CD4-positive, alpha-beta T cell (primary cell): ENCODE measurements at places on chromosomes 11 and 22.
A peak's percentile ranks its signal among the peaks of the same experiment; 100 is the strongest.

- H3K27ac ChIP-seq, result no peak overlapping the region
- H3K27me3 ChIP-seq, result peaks cover 12% of the 10 kb centered on the region
- DNase-seq, result no peak
- H3K4me1 ChIP-seq, result peaks cover 2% of the 10 kb centered on the region
- no peaks in the 10 kb centered on the region for H3K36me3 ChIP-seq
- no peak overlapping the region for H3K4me3 ChIP-seq
These were observed 13.6 kb downstream of the CCKBR start for GRCh38 chr11:6273188-6273587.

GRCh38 chr22:19082101-19082500 is 40.1 kb downstream of the DGCR2 start:
- no peak overlapping the region for H3K27ac ChIP-seq
- DNase-seq, result no peak
- no peak overlapping the region for H3K4me3 ChIP-seq

- no peak for DNase-seq
- no peak overlapping the region for H3K27ac ChIP-seq
- H3K4me1 ChIP-seq, result peaks cover 10% of the 10 kb centered on the region
- H3K27me3 ChIP-seq, result no peaks in the 10 kb centered on the region
These were observed 80.8 kb downstream of the ALX4 start for GRCh38 chr11:44229098-44229497.

DNA sequence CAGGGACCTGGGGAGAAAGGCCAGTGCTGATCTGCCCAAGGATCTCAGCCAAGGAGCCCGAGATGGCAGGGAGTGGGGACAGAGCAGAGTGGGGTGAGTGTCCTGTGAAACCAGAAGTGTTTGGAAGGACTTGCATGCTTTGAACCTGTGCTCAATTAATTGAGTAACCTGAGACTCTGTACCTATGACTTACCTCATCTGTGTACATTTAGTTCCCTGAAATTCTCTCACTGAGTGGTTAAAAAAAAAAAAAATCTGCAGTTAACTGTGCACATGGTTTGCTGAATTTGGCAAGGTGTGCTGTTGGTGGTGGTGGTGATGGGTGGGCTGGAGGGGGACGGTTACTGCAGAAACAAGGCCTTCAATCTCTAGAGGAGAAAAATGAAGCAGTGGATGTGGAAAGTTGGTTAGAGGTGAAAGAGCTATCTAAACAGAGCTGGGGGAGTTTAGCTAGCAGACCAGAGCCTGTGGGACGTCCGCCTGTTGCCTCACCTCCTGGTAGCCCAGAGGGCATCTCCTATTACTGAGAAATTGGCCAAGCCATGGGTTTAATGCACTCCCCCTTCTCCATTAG is 8.3 kb upstream of the SORL1-AS1 start:
- DNase-seq, result no peak
- H3K27me3 ChIP-seq, result no peaks in the 10 kb centered on the region

- DNase-seq, result no peak
- H3K4me1 ChIP-seq, result peaks cover 12% of the 10 kb centered on the region
- no peak overlapping the region for H3K4me3 ChIP-seq
- peaks cover 19% of the 10 kb centered on the region for H3K27me3 ChIP-seq
- no peak overlapping the region for H3K27ac ChIP-seq
These were observed 67.9 kb upstream of the GRAMD1B start for GRCh38 chr11:123362186-123362585.

DNA sequence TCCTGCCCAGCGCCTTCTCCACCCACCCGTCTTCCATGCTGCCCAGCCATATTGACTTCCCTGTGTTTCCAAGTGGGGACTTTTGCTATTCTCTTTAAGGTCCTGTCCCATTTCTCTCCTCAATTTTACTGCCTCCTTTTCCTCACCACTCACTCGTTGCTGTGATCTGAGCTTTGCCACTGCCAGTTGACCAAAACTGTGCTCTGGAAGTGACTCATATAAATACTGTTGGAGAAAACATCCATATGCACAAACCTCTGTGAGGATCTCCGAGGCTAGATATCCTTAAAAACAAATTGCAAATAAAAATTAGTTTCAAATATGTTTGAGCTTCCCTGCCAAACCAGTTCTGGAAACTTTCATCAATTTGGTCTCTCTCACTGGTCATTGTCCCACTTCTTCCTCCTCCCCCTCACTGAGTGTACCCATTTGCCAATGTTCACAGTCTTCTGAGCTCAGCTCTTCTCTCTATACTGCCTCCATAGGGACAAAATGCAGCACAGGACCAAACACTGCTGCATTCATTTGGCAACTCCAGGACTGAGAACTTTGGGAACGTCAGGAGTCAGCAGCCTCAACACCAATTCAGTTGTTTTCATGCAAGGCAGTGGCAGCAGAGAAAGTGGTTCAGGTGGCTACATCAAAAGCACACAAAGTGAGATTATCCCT is 34.0 kb upstream of the MMP13 start:
- H3K27ac ChIP-seq, result no peak overlapping the region
- no peaks in the 10 kb centered on the region for H3K27me3 ChIP-seq
- no peaks in the 10 kb centered on the region for H3K4me1 ChIP-seq
- no peak for DNase-seq
- H3K4me3 ChIP-seq, result no peak overlapping the region

DNA sequence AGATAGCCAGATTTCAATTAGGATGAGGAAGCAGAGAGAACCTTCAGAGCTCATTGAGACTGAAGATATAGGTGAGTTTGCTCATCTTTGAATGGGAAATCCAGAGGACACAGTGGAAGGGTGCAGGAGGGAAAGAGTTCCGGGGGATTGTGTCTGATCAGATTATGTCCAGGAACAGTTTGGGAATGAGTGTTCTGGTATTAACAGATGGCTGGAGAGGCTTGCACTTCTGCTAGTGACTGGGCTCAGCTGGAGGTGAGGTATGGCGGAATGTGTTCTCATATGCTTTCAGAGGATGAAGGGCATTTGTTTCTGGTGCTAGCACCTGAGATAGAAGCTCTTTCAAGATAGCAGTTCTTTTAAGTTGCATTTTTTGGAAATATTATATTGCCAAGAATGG is 27.6 kb downstream of the ALKBH3 start:
- H3K4me1 ChIP-seq, result no peaks in the 10 kb centered on the region
- H3K27me3 ChIP-seq, result no peaks in the 10 kb centered on the region
- no peak overlapping the region for H3K4me3 ChIP-seq
- DNase-seq, result no peak
- H3K36me3 ChIP-seq, result peaks cover 51% of the 10 kb centered on the region
- H3K27ac ChIP-seq, result no peak overlapping the region

- H3K4me3 ChIP-seq, result no peak overlapping the region
- peak overlapping the region; percentile 98 for H3K27ac ChIP-seq
- no peak for DNase-seq
- H3K27me3 ChIP-seq, result peaks cover 18% of the 10 kb centered on the region
These were observed 3.7 kb upstream of the PGGHG start for GRCh38 chr11:285021-285893.
